ENCODE measurements at places on chromosomes 4 and X. TPM values are rescaled to one million over a fixed set of nuclear protein-coding genes. Genes with fewer than 3 reads are reported as not detected.

ZDHHC15 gene
- total RNA-seq = 0.33 TPM

STARD8 gene
- 9.3 TPM for total RNA-seq

CPLX1 gene
- total RNA-seq = 0.33 TPM

AFP gene
- total RNA-seq = not detected

ARMCX4 gene
- 5.7 TPM for total RNA-seq

IGSF1 gene
- not detected for total RNA-seq

ELK1 gene
- 19.1 TPM for total RNA-seq

CTAG1B gene
- total RNA-seq = not detected

NDP gene
- total RNA-seq = 0.48 TPM

GRIA3 gene
- not detected for total RNA-seq

RASL11B gene
- total RNA-seq = not detected

CENPVL3 gene
- total RNA-seq = not detected

DCAF8L2 gene
- total RNA-seq = 0.10 TPM

CXorf49B gene
- not detected for total RNA-seq

QRFPR gene
- not detected for total RNA-seq

VCX gene
- total RNA-seq = not detected

GPC3 gene
- total RNA-seq = not detected

LRP2BP gene
- 0.48 TPM for total RNA-seq

TMEM175 gene
- total RNA-seq = 10.8 TPM

ENPEP gene
- not detected for total RNA-seq

NXF2B gene
- total RNA-seq = not detected

SUPT20HL1 gene
- not detected for total RNA-seq

SPANXN3 gene
- total RNA-seq = not detected

PRR27 gene
- total RNA-seq = not detected

SSX4 gene
- total RNA-seq = not detected

FAT1 gene
- 4.1 TPM for total RNA-seq

MAGEB2 gene
- not detected for total RNA-seq

KLF8 gene
- total RNA-seq = 0.65 TPM

IL1RAPL2 gene
- total RNA-seq = not detected

UGT2A3 gene
- total RNA-seq = not detected

GAGE12D gene
- not detected for total RNA-seq

CT45A1 gene
- total RNA-seq = not detected

ART3 gene
- 0.33 TPM for total RNA-seq

SRPX gene
- total RNA-seq = 108 TPM

PDE5A gene
- total RNA-seq = 4.5 TPM

DNAAF6 gene
- total RNA-seq = not detected

TMPRSS11F gene
- not detected for total RNA-seq

ALB gene
- not detected for total RNA-seq
